ENCODE measurements at places on chromosomes 5 and 9.

GRCh38 chr5:126694403-126694802 lies 82.5 kb upstream of the LMNB1 start:
- no peak for DNase-seq

DNA sequence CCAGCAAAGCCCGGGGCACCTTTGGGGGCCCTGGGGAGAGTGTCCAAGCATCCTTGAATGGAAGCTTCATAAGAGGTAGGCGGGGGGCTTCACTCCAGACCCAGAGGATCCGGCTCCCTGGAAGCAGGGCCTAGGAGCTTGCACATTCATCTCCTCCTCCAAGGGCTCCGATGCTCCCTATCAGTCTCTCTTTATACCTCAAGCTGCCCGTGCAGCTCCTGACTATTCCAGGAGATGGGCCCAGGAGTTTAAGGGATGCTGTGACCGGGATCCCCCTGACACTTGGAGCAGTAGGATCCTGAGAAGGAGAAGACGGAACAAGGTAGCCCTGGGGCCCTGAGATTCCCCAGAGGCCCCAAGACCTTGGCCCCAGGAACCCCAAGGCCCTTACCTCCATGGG lies 25.9 kb downstream of the CSF1R start:
- no peak for DNase-seq

DNA sequence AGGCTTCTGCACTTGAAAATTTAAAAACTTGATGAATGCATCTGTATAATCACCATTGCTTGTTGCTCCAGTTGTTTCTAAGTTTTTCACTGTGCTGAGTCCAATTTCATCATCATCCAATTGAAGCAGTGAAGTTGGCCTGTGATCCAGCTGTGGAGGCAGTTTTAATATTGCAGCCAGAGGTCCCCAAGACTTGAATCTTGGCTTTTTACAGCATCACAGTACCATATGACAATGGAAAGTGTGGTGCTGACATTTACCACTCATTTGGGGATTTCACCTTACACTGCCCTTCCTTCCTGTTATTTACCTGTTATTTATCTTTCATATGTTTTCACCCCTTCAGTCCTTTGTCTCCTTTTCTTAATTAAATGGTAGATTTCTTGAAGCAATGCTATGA lies 76.2 kb upstream of the SPIN1 start:
- no peak for DNase-seq

DNA sequence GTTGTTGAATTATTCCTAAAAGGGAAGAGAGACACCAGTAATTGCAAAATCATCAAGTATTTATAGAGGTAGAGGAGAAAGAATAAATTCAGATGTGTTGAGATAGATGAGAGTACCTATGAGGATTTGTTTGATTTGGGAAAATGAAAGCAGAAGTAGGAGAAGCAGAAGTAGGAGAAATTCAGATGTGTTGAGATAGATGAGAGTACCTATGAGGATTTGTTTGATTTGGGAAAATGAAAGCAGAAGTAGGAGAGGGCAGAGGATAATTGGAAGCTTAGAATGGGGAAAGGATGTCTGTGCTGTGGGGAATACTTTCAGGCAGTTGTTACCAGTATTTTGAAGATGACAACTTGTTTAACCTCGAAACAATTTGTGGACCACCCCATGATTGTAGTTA lies 35.1 kb upstream of the ZCCHC7 start:
- no peak for DNase-seq

- no peak for DNase-seq
Observed at GRCh38 chr5:74631081-74631953, 9.2 kb downstream of the ENC1 start.

DNA sequence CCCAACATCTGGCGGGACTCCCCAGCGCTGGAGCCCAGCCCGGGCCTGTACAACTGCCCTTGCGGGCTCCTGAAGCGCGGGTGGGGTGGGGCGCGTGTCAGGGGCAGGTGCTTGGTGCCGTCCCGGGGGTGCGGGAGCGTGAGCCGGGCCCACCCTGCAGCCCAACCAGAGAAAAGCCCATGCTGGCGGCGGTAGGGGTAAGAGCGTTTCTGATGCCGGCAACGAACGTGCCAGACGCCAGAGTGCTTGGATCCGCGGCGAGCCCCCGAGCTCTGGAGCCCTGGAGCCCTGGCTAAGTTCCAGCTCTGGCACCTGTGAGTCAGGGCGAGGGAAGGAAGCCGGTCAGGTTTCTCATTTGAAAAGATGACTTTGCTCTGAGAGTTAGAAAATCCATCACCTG lies 58.0 kb downstream of the ZNF510 start:
- no peak for DNase-seq

- no peak for DNase-seq
Observed at GRCh38 chr9:121075251-121076036, 689 bp downstream of the CNTRL start.

DNA sequence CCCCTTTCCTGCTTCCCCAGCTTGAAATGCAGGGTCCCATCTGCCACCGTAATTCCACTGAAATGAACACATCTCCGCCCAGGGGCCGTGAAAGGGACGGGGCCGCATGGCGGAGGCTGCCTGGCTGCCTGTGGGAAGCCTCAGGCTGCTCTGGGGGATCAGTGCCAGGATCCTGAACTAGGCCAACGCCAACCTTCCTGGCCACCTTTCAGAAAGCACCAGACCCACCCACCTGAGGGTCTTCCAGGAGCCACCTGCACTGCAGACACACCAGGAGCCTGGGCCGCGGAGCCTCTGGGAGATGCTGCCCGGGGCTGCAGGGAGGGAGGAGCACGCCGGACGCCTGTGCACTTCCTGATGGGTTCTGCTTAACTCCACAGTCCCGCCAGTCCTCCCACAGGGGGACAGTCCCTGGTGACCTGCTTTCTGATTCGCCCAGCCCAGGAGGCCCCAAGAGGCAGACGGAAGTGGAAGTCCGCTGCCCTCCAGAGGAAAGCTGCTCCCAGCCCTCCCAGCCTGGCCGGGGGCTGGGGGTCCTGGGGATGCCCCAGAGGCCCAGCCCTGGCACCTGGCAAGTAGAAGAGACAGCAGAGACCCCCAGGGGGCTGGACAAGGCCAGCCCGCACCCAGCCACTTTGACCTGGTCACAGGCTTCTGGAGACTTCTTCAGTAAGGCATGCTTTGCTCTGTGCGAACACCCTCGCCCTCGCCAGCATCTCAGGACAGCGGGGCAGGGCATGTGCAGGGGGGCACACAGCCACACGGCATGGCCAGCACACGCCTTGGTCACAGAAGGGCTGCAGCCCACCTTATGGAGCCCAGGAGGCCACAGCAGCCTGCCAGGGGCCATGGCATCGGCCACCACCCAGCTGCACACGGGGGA lies at the start of gene CARD9:
TSS of gene CARD9 (minus strand) at position 370 of the 883 bp plus-strand sequence. CDS start 1,591 bp downstream, outside the sequence.
- no peak for DNase-seq

DNA sequence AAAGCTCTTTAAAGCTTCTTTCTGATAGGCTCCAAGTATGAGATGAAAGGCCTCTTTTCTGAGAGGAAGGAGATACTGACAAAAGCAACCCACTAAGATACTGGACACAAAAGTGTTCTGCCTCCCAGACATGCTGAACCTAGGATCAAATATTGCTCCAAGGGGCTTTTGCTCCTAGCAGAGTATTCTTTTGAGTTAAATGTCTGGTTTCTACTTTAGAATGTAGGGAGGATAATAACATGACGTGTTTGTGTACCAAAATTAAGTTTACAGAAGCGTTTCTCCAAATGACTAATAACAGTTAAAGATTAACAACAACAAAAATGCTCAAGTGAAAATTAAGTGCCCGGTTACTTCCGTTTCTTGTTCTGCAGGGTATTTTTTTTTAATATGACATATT lies 2293.3 kb upstream of the C9orf72 start:
- DNase-seq = no peak

- DNase-seq = no peak
Observed at GRCh38 chr9:83220730-83221129, 157.8 kb upstream of the RASEF start.

GRCh38 chr5:59757442-59757841 lies 136.1 kb downstream of the PDE4D start:
- no peak for DNase-seq

GRCh38 chr9:3001311-3001710 lies 157.4 kb upstream of the PUM3 start:
- no peak for DNase-seq

DNA sequence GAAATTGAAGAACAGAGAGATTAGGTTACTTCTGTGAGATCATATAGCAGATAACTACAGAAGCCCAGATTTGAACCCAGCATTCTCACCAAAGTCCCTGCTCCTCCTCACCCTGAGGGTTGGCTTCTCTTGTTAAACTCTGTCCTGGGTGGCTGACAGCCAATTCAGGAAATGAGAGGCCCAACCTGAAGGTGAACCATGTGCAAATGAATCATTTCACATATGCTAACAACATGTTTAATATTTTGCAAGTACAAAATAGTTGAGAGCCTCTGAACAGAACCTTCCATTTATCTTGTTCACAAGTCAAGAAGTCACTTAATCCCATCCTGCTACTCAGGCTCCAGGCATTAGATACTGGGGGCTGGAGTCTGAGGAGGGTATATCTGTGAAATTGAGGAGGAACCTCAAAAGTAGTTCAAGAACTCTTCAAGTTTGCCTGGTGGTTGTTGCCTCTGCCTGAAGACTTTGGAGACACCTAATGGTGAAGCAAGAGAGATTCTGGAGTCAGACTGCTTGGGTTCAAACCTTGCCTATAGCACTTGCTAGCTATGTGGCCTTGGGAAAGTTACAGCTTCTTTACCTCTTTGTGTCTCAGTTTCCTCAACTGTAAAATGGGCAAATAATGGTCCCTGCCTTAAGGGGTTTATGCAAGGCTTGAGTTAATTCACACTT lies 564.0 kb downstream of the PSAT1 start:
- no peak for DNase-seq

DNA sequence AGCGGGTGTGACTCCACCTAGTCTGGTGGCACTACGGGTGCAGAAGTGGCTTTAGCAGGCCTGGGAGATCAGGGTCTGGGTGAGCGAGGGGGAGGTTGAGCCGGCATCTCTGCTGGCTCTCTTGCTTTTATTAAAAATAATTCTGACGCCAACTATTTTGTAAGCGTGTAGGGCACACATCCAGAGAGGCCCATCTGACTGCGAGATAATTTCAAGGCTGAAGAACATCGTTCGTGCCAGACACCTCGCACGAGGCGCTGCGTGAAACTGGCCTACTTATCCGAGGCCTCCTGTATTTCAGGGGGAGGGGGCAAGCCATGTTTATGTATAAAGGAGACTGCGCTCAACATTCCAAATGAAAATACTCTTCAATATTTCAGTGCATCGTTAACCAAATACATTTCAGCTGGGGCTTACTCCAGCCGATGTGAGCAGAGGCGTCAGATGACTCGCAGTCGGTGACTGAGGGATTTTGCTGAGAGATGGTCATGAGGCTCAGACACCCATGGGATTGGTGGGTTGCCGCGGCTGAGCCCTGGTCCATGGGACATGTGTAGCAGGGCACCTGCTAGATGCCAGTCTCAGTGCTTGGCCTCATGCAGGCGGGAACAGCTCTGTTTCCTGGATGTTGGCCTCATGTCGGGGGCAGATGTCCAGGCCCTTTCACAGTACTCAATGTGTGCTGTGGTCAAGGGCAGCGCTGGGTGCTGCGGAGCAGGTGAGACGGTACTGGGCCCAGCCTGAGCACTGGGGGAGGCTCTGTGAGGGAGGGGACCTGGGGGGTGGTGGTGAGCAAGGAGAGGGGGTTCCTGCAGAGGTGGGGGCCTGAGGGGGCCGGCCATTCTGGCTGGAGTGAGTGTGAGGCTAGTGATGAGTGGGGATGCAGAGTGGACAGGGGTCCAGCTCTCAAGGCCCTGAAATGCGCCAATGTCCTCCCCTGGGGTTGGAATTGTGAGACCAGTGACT lies 201.5 kb downstream of the DAB2IP start:
- no peak for DNase-seq

- no peak for DNase-seq
Observed at GRCh38 chr9:26813247-26813646, 79.4 kb downstream of the CAAP1 start.

DNA sequence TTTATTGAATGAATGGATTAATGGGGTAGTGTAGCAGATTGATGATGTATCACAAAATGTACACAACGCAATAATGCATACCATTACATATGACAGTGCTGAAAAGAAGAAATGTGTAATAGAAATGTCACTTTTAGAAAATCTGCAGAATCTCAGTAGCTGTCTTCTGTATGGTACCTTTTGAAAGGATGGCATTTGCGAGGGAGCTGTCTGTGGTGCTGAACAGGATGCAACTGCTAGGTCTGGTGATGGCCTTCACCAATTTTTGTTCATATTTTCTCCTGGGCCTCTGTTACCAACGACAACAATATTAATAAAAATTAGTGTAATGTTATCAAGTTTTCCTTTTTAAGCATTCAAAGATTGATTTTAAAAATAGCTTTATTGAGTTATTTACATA lies 36.2 kb upstream of the OTULIN start:
- DNase-seq = peak; percentile 9

DNA sequence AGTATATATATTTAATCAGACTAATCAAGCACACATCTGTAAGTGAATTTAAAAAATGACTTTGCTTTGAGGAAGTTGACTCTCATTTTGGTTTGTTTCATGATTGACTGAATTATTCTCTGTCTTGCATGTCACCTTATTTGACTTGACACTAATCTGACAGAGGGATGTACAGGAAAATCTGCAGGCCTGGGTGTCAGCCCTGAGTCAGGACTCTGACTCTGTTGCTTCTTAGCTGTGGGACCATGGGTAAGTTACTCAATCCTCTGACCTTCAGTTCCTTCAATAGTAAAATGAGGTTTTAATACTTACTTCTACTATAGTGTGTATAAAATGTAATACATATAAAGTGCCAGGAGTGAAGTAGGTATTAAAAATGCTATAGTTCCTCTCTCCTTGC lies 415.9 kb downstream of the ARHGEF28 start:
- no peak for DNase-seq

DNA sequence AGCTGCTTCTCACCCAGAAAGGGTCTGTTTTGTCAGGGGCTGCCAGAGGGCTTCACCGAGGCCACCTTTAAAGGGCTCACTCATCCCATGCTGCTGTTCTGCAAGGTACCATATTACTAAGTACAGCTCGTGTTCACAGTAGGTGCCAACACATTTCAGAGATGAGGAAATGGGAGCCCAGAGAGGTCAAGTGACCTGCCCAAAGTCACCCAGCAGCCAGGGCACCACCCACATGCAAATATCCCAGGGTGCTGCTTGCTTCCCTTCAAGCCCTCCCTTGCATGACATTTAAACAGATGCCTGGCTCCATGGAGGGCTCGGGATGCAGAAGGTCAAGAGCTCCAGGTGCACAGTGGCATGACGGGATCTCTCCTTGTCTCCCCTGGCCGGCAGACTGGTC lies 123.5 kb upstream of the SARDH start:
- no peak for DNase-seq

GRCh38 chr5:14598225-14598624 lies 16.6 kb downstream of the OTULINL start:
- DNase-seq = no peak

- DNase-seq = no peak
Observed at GRCh38 chr5:150694612-150695011, 6.2 kb downstream of the RBM22 start.

DNA sequence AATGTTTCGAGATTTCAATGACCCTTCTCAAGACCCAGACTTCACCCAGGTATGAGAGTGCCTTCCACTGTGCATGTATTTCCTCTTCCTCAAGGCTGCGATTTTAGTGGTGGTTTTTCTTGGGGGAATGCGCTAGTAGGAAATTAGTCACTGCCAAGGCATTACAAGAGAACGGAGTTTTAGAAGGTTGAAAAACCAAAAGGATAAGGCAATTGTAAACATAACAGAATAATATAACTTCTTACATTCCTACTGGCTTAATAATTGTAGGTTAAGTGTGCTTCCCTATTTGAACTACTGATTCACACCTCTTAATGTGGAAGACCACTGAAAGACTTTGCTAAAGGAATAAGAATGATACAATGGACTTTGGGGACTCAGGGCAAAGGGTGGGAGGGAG lies 38.9 kb downstream of the ACO1 start:
- no peak for DNase-seq

Data from activated T-helper 1 cell treated with anti-CD3 and anti-CD28 coated beads, Interleukin-2, amount 50 U/mL, for 16 hours (primary cell).